Naive B cell (primary cell): ENCODE measurements at places on chromosomes 11 and 22. TPM values are rescaled to one million over a fixed set of nuclear protein-coding genes. Genes with fewer than 3 reads are reported as not detected.

DNA sequence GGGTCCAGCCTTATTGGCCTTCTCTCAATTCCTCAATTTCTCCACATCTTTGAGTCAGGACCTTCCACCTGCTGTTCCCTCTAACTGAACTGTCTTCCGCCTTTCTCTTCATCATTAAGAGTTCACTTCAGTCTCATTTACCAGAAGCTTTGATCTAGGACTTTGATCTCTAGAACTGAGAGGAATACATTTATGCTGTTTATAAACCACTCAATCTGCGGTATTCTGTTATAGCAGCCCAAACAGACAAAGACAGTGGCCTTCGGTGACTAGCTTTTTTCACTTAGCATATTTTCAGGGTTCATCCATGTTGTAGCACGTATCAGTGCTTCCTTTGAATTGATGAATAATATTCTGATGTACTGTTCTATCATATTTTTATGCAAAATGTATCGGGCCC, 10.5 kb downstream of the CLPB start:
- DNase-seq = no peak
- peaks cover 9% of the 10 kb centered on the region for H3K36me3 ChIP-seq
- no peak overlapping the region for H3K27ac ChIP-seq
- peaks cover 43% of the 10 kb centered on the region for H3K4me1 ChIP-seq
- H3K27me3 ChIP-seq = no peaks in the 10 kb centered on the region

The VWCE gene
- polyA plus RNA-seq = not detected

- H3K27ac ChIP-seq = peak overlapping the region; percentile 62
- peaks cover 48% of the 10 kb centered on the region for H3K4me1 ChIP-seq
- H3K27me3 ChIP-seq = no peaks in the 10 kb centered on the region
- no peak overlapping the region for H3K4me3 ChIP-seq
- DNase-seq = no peak
Observed at GRCh38 chr11:96228910-96229309, 114.1 kb downstream of the MAML2 start.

The CD3E gene
- polyA plus RNA-seq = 0.73 TPM

The CRYAB gene
- polyA plus RNA-seq = not detected

The DGAT2 gene
- 14.6 TPM for polyA plus RNA-seq

DNA sequence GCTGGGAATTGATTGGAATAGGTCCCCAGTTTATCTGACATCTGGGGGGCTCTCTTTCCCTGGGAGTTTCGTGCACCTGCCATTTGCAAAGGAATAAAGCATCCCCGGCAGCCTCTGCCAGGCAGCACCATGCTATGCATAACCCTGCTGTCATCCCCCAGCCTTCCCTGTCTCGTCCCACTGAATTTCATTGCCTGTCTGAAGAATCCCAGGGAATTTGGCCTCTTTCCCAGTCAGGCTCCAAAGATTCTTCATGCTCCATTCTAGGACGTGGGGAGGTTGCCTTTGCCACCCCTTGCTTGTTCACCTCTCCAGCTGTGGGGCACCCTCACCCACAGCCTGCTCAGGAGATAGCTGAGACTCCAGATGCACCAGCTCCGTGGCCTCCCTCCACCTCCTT, 195.1 kb upstream of the TBCEL start:
- H3K36me3 ChIP-seq = no peaks in the 10 kb centered on the region
- H3K27me3 ChIP-seq = peaks cover 16% of the 10 kb centered on the region
- H3K4me3 ChIP-seq = peak overlapping the region; percentile 15
- no peak overlapping the region for H3K27ac ChIP-seq
- DNase-seq = no peak

The POU2AF2 gene
- not detected for polyA plus RNA-seq

DNA sequence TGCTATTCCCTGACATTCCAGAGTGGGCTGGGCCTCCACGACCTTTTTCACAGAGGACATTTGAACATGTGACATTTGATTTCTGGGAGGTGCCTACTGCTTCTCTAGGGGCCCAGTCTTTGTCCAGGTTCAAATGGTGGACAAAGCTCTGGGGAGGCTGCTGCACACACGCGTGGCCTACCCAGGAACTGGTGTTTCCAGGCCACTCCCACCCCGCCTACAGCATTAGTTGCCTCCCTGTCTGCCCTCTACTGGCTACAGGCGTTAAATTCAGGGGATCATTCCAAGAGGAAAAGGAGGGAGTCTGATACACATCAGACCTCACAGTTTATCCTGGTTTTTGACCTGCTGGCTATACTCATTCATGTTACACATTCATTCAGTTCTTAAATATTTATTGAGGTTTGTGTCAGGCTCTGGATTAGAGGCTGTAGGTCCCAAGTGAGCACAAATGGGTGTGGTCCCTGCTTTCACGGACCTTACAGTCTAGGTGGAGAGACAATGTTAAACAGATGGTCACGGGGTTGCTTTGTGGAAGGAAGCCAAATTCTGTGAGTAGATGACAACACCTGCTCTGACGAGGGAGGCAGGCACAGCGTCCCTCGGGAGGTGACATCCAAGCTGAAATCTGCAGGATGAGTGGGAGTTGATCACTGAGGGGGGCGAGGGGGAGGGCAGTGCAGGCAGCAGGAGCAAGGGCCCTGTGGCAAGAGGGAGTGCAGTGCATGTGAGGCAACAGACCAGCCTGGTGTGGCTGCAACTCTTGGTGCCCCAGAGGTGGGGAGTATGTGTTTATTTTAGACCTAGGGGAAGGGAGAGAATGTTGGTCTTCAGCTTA, 11.8 kb downstream of the TUB start:
- H3K27me3 ChIP-seq = peaks cover 7% of the 10 kb centered on the region
- H3K27ac ChIP-seq = peak overlapping the region; percentile 12
- H3K36me3 ChIP-seq = no peaks in the 10 kb centered on the region
- H3K4me1 ChIP-seq = no peaks in the 10 kb centered on the region

DNA sequence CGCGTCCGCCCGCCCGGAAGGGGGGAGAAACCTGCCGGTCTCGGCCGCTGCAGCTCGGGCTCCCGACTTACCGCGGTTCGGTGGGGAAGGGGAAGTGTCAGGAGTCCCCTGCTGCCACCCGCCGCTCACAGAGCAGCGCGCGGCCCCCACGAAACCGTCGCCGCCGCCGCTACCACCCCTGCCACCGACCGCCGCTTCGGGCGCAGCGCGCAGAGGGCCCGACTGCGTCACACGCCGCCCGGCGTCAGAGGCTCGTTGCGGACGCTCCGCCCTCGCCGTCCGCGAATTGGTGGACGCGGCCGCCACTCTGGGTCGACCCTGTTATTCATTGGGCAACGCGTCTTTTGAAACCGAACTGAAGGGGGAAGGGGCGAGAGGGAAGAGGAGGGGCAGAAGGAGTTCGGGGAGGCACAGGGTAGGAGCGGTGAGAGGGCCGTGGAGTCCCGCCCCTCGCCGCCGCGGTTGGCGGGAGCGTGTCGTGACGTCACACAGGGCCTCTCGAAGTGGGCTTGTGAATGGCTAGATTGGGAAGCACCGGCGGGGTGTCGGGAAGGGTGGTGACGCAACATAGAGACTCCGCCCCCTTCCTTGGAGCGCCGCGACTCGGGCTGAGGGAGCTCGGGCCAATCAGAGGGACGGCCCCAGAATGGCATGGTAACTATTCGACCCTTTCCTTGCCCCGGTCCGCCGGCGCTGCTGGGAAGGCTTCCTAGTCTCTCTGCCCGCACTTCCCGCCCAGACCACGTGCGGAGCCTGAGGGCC, at the start of gene NUP98:
TSS of gene NUP98 (minus strand) at position 226 of the 762 bp plus-strand sequence. CDS start 15,437 bp downstream, outside the sequence.
- H3K4me3 ChIP-seq = peak within 1 kb of the TSS; percentile 90
- H3K27ac ChIP-seq = peak within 1 kb of the TSS; percentile 99
- H3K36me3 ChIP-seq = no peaks in the 10 kb centered on the region
- DNase-seq = peak; percentile 100
- H3K4me1 ChIP-seq = peaks cover 39% of the 10 kb centered on the region

GRCh38 chr11:112277941-112278340, 17.3 kb upstream of the PLET1 start:
- H3K36me3 ChIP-seq = no peaks in the 10 kb centered on the region
- no peak for DNase-seq
- no peak overlapping the region for H3K4me3 ChIP-seq
- peaks cover 16% of the 10 kb centered on the region for H3K4me1 ChIP-seq
- H3K27me3 ChIP-seq = no peaks in the 10 kb centered on the region

- no peaks in the 10 kb centered on the region for H3K27me3 ChIP-seq
- peaks cover 31% of the 10 kb centered on the region for H3K4me1 ChIP-seq
- DNase-seq = no peak
- H3K36me3 ChIP-seq = no peaks in the 10 kb centered on the region
- no peak overlapping the region for H3K4me3 ChIP-seq
- no peak overlapping the region for H3K27ac ChIP-seq
Observed at GRCh38 chr11:122733318-122733717, 77.8 kb downstream of the UBASH3B start.

DNA sequence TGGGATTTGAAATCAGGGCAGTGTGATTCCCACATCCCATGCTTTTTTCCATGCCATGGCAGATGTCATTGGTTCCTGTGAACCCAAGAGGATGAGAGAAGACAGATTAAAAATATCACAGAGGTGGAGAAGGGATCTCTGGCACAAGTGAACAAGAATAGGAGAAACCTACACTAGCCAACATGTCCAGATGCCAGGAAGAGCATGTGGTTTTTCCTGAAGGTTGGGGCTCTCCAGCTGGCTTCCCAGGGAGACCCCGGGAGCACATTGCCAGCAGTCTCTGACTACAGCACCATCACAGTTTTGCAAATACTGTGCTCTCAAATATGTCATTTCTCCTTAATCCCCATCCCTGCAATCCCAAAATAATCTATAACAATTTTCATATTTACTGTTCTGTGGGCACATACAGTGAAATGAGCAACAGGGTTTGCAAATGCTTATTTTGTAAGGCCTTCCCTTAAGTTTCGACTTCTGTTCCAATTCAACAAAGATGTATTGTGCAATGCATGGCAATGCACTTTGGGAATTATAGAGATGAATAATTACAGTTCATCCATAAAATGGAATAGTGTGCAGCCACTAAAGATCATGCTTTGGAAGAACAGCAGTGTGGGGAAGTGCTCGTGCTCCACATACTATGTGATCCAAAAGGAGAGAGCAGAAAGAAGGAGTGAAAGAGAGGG, 4.8 kb downstream of the ANKK1 start:
- H3K4me3 ChIP-seq = no peak overlapping the region
- H3K36me3 ChIP-seq = no peaks in the 10 kb centered on the region
- no peak overlapping the region for H3K27ac ChIP-seq
- peaks cover 4% of the 10 kb centered on the region for H3K27me3 ChIP-seq
- DNase-seq = no peak

The MS4A6E gene
- polyA plus RNA-seq = not detected

The TPH1 gene
- not detected for polyA plus RNA-seq

The STARD10 gene
- polyA plus RNA-seq = 39.2 TPM

The GAL3ST1 gene
- not detected for polyA plus RNA-seq

The FXYD2 gene
- not detected for polyA plus RNA-seq

The OR51S1 gene
- not detected for polyA plus RNA-seq

- H3K4me1 ChIP-seq = peaks cover 32% of the 10 kb centered on the region
- peak overlapping the region; percentile 98 for H3K27ac ChIP-seq
- no peak for DNase-seq
- H3K4me3 ChIP-seq = peak overlapping the region; percentile 91
- H3K27me3 ChIP-seq = no peaks in the 10 kb centered on the region
Observed at GRCh38 chr11:235609-235996, 539 bp downstream of the SIRT3 start.

- no peak overlapping the region for H3K27ac ChIP-seq
- H3K4me1 ChIP-seq = no peaks in the 10 kb centered on the region
- DNase-seq = no peak
- H3K4me3 ChIP-seq = no peak overlapping the region
- no peaks in the 10 kb centered on the region for H3K36me3 ChIP-seq
Observed at GRCh38 chr11:104465321-104465720, 301.4 kb upstream of the PDGFD start.

The SSRP1 gene
- 22.7 TPM for polyA plus RNA-seq

The KRTAP5-1 gene
- not detected for polyA plus RNA-seq

GRCh38 chr11:44623341-44623730, 57.9 kb downstream of the CD82 start:
- H3K36me3 ChIP-seq = no peaks in the 10 kb centered on the region
- H3K4me1 ChIP-seq = peaks cover 28% of the 10 kb centered on the region
- H3K27ac ChIP-seq = peak overlapping the region; percentile 77
- DNase-seq = no peak
- no peaks in the 10 kb centered on the region for H3K27me3 ChIP-seq

GRCh38 chr11:8886322-8886721, 24.7 kb upstream of the AKIP1 start:
- no peak overlapping the region for H3K4me3 ChIP-seq
- no peaks in the 10 kb centered on the region for H3K36me3 ChIP-seq
- no peak for DNase-seq
- H3K4me1 ChIP-seq = no peaks in the 10 kb centered on the region

DNA sequence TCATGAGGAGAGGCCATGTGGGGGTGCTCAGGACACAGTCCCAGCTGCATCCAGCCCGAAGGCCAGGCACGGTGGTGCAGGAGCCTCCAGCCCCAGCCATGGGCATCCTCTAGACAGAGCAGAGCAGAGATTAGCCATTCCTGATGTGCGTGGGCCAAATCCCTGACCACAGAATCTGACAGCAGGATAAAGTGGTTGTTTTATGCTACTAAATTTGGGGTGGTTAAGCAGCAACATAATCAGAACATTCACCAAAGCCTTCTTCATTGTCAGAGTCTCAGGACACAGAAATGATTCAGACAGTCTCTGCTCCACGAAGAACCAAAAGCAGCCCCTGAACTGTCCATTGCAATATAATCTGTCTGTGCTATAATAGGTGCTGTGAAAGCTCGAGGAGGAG, 19.7 kb downstream of the RASD2 start:
- H3K36me3 ChIP-seq = no peaks in the 10 kb centered on the region
- no peak overlapping the region for H3K4me3 ChIP-seq
- peaks cover 72% of the 10 kb centered on the region for H3K27me3 ChIP-seq
- H3K27ac ChIP-seq = no peak overlapping the region
- no peaks in the 10 kb centered on the region for H3K4me1 ChIP-seq

The MYOD1 gene
- polyA plus RNA-seq = not detected

- DNase-seq = no peak
- peaks cover 4% of the 10 kb centered on the region for H3K4me1 ChIP-seq
- no peak overlapping the region for H3K27ac ChIP-seq
- no peak overlapping the region for H3K4me3 ChIP-seq
- peaks cover 9% of the 10 kb centered on the region for H3K27me3 ChIP-seq
Observed at GRCh38 chr11:69105461-69106030, 50.2 kb upstream of the SMIM38 start.

The DERL3 gene
- 25.2 TPM for polyA plus RNA-seq

The MRGPRX4 gene
- polyA plus RNA-seq = not detected

The PANX3 gene
- not detected for polyA plus RNA-seq

GRCh38 chr11:75725547-75726320, 8.1 kb downstream of the MOGAT2 start:
- H3K27ac ChIP-seq = no peak overlapping the region
- peak overlapping the region; percentile 36 for H3K4me3 ChIP-seq
- DNase-seq = no peak
- no peaks in the 10 kb centered on the region for H3K36me3 ChIP-seq
- H3K27me3 ChIP-seq = no peaks in the 10 kb centered on the region
- H3K4me1 ChIP-seq = no peaks in the 10 kb centered on the region

DNA sequence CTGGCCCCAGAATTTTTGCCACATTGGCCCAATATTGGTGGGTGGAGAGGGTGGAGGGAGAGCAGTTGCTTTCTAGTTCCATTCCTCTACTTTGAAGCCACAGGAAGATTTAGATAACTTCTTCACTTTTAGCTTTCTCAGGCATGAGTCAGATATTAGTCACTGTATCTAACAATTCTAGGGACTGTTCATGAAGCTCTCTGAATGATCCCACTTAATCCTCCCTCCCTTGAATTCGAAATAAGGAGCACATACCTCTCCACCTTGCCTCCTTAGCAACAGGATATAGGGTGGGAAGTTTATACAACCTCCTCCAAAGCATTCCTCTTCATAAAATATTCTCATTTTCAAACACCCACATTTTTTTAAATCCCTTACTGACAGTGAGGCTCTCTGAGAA, 13.5 kb downstream of the FSHB start:
- H3K4me1 ChIP-seq = no peaks in the 10 kb centered on the region
- no peak overlapping the region for H3K4me3 ChIP-seq
- no peak overlapping the region for H3K27ac ChIP-seq
- no peak for DNase-seq
- no peaks in the 10 kb centered on the region for H3K36me3 ChIP-seq
- peaks cover 4% of the 10 kb centered on the region for H3K27me3 ChIP-seq

The TEX54 gene
- 7.0 TPM for polyA plus RNA-seq
